Activated T-cell treated with anti-CD3 and anti-CD28 coated beads for 4 hours (primary cell): ENCODE measurements at places on chromosomes 16 and 17.

DNA sequence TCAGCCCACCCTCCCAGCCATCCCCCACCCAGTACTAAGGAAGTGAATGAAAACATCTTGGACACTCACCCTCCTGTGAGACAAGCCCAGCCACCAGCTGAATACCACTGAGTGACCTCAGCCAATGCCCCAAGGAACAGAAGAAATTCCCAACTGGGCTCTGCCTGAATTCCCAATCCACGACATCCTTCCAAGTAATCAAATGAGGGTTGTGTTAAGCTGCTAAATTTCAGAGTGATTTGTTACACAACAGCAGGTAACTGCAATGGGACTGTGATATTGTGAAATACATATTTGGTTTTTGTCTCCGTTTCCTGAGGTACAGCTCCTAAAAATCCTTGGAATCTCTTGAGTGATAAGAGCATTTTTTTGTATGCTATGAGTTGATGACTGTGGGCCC lies 578.7 kb upstream of the CDH11 start:
- DNase-seq: no peak

GRCh38 chr17:5396612-5397011 lies 22.9 kb downstream of the NUP88 start:
- no peak for DNase-seq

DNA sequence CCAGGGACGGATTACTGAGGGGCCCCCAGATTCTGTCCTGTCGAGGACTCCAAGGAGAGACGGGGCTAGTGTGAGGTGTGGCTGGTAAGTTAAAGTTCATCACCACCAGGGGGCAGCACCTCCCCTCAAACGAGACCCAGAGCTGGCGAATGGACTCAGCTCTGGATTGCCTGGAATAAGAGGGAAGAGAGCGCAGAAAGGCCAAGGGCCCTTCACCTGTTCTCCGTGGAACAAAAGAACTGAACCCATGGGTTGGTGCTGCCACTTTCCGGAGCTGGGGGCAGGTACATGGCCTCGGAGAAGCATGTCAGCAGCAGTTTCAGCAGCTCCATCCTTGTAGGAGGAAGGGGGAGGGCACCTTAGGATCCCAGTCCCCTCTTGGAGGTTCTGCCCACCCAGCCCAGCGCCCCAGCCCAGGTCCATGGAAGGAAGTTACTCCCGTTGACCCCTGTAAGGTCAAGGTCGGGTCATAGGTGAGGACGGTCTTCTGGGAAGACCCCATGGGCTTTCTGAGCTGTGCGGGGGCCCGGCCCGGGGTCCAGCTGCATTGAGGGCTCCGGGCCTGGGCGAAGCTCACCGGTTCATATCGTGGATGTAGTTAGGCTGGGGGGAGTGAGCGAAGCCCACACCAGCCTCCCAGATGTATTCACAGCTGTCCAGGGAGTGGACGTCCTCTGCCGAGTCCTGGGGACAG lies 10.8 kb downstream of the HID1 start:
- peak; percentile 82 for DNase-seq

GRCh38 chr17:70871180-70871818 lies 702.0 kb downstream of the KCNJ2 start:
- no peak for DNase-seq

- no peak for DNase-seq
These were observed 6.6 kb upstream of the NFAT5 start for GRCh38 chr16:69559164-69559563.

DNA sequence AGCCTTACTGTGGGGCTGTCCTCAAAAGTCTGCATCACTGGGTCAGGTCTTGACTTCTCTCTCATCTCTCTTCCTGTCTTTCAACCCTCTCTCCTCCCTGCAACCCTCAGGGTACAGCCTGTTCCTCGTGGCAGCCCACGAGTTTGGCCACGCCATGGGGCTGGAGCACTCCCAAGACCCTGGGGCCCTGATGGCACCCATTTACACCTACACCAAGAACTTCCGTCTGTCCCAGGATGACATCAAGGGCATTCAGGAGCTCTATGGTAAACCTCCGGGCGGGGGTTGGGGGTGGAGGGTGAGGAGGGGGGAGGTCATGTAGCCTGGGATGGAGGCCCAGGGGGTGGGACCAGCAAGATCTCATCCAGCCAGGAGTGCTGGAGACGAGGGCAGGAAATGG lies 12.7 kb downstream of the MMP2 start:
- DNase-seq: no peak

DNA sequence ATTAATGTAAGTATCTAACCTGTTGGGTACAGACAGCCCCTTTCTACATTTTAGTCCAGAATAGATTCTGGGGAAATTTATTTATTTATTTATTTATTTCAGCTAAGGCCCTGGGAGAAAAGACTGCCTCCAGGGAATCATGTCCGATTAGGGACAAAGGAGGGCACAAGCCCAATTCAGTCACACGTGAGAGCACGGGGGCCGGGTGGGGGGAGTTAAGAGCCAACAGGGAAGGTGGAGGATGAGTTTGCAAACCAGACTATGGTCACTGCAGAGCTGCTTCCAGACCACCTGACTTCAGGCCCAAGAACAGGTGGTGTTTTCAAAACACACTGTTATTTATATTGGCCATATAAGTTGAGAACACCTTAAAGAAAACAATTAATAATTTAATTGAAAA lies 1.6 kb upstream of the ZFHX3 start:
- DNase-seq: no peak

DNA sequence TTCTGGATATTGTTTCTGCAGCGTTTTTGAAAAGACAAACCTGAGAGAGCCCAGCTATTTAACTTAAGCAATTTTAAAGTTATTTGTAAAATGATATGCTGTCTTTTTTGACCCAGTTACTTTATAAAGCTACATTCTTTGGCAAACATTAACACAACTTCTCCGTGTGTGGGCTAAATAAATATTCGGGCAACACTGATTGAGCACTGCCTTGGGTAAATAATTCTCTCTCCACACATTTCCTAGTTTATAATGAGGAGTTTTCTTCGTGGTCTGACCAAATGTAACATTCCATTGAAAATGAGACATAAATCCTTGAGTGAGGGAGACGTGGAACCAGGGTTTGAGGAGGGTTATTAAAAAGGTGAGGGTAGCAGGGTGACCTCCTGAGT lies 142.8 kb downstream of the WWOX start:
- no peak for DNase-seq

- no peak for DNase-seq
These were observed 587.9 kb downstream of the CDH13 start for GRCh38 chr16:83214671-83215070.

- DNase-seq: no peak
These were observed 123.2 kb upstream of the AXIN2 start for GRCh38 chr17:65684631-65685030.

- no peak for DNase-seq
These were observed 3.0 kb upstream of the ABCC1 start for GRCh38 chr16:15946257-15947044.

- DNase-seq: no peak
These were observed 97.0 kb upstream of the DNAH17 start for GRCh38 chr17:78674156-78674555.

- no peak for DNase-seq
These were observed 4.8 kb upstream of the GOSR1 start for GRCh38 chr17:30472238-30472890.

DNA sequence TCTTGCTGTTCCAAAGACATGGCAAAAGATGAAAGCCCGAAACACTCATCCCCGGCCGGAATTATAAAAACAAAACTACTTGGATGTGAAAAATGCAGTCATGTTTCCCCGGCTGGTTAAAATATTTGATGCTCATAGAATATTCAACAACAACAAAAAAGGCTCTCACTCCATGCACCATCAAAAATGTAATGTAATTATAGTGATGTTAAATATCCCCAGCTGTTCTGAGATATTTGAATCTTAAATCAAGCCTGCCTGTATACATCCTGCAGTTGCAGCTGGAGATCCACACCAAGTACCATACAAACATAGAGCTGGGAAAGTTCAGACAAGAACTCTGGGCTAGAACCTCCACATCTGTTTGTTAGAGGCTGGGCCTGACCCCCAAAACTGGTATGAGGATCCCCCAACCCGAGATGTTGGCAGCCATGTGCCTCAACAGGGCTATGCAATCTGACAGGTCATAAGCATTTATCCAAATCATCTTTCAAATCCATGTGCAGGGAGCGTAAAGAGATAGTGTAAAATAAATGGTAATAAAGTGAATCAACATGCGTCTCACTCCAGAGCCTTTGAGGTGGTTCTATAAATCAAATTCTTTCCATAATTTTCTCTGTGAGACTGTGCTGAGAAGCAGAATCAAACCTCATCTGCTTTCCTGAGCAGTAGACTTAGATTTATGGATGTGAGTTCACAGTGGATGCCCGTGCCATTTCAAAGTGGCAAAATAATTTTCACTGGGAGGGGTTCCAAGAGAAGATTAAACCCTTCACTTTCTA lies 12.7 kb downstream of the ASIC2 start:
- no peak for DNase-seq

GRCh38 chr16:67403976-67404555 lies 10.8 kb upstream of the TPPP3 start:
- DNase-seq: no peak

GRCh38 chr17:38464723-38465390 lies 36.6 kb downstream of the ARHGAP23 start:
- DNase-seq: no peak

- no peak for DNase-seq
These were observed 7.8 kb upstream of the SSTR2 start for GRCh38 chr17:73156887-73157520.

DNA sequence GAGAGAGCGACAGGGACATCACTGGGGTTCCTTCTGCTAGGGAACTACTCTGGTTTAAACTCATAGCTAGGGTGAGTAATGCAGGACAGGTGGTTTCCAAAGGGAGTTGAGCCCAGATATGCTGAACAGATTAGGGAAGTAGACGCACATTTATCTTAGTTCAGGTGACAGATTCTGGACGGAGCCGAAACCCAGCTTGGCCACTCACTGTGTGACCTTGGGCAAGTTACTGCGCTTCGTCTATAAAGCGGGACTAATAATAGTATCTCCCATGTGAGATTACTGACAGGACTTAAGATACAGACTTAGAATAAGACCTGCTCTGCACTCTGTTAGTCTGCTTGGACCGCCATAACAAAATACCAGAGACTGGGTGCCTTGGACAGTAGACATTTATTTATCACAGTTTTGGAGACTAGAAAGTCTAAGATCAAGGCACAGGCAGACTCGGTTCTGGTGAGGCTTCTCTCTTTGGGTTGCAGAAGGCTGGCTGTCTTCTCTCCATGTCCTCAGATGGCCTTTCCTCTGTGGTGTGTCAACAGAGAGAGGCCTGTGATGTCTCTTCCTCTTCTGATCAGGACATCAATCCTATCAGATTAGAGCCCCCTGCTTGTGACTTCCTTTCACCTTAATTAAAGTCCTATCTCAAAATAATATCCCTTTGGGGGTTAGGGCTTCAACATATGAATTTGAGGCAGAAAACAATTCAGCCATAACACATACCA lies 12.1 kb downstream of the SCNN1G start:
- no peak for DNase-seq

DNA sequence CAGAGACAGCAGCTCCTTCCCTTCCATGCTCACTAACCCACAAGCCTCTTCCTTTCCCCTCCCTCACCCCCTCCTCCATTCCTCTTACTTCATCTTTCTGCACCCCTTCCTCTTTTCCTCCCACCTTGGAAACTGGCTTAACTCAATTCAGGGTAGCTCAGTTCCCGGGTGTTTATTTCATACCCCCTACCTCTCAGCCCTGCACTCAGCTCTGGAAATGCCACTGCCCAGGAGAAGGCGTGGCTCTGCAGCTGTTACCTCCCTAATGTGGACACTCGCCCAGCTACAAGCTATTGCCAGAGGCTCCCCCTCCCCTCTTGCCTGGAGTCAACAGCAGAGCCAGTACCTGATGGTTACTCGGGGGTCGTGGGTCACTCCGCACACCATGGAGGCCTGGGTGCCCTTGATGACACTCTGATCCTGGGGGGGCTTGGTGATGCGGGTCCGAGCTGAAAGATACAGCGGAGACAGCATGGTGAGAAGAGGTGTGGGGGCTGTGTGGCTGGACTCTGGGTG lies 118.4 kb upstream of the CDC42EP4 start:
- no peak for DNase-seq

DNA sequence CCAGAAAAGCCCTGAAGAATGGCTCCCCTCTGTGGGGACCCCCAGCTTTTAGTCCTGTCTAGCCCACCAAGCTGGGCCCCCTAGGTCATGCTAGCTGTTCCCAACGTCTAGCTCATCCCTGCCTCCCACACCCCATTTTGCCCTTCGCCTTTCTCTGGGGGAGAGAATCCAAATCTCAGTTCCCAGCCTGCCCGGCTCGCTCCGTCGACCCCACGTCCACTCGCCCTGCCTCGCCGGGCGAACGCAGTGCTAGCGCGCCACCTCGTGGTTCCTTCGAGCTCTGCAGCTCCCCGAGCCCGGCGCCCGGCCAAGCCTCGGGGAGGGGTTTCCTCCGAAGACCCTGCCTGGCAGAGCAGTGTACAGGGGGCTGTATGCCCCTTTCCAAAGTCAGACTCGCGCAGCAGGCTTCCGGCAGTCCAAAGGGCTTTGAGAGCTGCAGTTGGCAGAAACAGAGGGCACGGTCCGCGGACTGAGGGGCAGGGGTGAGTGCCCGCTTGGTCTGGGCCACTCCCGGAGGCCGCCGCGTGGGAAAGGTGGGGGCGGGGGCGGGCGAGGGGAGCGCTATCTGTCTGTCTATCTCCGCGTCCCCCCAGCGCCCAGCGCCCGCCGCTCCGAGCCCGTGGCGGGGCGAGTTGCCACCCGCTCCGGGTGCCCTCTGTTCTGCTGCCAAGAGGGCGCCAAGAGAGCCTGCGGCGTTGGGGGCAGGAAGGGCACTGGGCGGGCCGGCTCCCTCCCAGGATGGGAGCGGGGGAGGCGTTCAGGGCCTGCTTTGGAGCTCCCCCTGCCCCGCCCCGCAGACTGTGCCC lies 1.7 kb upstream of the DLX3 start:
- DNase-seq: peak; percentile 65

DNA sequence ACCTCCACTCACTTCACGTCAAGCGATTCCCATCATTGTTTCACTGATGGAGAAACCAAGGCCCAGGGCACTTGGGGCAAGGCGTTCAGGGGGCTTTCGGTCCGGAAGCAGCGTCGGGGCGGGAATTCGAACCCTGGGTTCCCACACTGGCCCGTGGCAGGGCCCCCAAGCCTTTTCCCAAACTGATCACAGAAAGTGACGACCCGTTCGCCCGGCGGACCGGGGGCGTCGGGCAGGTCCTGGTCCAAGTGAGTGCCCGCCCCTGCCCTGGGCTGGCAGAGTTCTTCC lies 856 bp upstream of the MON1B start:
- no peak for DNase-seq

GRCh38 chr16:66948134-66948836 lies 12.8 kb upstream of the CES3 start:
- no peak for DNase-seq

DNA sequence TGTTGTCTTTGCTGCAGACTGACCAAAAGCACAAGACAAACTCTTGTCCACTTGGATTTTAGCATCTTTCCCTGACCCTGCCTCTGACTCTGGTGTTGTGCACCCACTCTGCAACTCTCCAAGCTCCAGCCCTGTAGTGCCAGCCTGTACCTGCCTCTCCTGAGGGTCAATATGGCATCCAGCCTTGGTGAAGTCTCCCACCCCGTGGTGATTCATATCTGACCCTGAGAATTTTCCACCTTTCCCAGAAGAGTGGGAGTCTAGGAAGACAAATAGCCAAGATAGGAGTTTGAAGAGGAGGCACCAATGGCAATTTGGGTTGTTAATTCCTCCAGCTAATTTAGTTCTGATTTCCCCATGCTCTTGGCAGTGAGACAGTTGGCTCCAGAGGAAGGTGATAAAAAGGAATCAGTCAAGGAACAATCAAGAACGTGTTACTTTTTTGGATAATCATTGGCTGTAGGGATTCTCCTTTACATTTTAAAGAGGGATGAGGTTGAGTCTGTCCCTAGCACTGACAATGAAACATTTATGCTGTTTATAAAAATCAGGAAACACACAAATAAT lies 416.0 kb downstream of the MAF start:
- DNase-seq: no peak

- no peak for DNase-seq
These were observed 22.6 kb downstream of the MAP3K3 start for GRCh38 chr17:63644846-63645245.
